ENCODE measurements at places on chromosomes 2 and 18.

DNA sequence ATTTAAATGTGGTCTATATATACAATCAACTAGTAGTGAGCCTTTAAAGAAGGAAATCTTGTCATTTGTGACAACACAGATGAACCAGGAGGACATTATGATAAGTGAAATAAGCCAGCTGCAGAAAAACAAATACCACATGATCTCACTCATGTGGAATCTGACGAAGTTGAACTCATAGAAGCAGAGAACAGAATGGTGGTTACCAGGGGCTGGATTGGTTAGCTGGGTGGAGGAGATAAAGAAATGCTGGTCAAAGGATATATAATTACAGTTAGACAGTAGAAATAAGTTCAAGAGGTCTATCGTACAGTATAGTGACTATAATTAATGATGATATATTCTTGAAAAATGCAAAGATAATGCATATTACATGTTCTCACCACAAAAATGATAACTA, 267.9 kb downstream of the FBXO15 start:
- no peak for DNase-seq

DNA sequence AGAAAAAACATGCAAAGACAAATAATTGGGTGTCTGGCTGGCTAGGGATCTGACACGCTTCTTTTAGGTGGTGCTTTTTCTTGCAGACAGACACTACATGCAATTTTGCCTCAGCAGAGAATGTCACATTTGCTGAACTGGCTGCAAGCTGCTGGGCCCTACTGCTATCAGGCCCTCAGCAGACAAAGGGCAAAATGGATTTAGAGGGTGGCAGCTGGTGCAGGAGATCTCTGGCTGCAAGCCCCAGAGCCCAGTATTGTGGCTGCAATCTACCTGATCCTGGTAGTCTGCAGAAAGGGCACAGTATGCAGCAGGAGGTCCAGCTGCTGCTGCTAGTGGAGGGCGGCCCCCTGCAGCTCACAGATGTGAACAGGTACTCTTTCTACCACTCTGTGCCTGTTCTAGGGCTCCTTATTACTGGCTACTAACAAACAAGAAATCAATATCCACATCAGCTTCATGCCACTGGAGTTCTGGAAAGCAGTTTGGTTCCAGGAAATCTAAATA, 796.7 kb upstream of the CELF4 start:
- no peak for DNase-seq

GRCh38 chr18:56235071-56235470, 403.3 kb downstream of the TXNL1 start:
- DNase-seq = no peak

DNA sequence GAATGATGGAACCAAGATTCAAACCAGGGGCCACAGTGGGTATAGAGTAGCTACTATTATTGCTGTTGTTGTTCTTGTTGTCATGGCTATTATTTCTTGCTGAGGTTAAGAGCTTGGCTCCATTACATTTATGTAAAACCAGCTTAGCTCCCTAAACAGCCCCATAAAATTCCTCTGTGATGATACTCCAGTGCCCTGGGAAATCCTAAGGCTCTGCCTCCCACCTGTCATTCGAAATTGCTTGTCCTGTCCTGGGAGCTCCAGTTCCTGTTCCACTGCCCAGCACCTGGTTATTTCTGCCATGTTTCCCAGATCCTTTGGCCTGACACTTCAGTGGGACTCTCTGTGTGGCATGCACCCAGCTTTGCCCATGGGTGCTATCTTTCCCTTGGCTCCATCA, 27.8 kb upstream of the NCOA1 start:
- DNase-seq = no peak

- no peak for DNase-seq
Observed at GRCh38 chr2:55826246-55826645, 97.3 kb downstream of the EFEMP1 start.

DNA sequence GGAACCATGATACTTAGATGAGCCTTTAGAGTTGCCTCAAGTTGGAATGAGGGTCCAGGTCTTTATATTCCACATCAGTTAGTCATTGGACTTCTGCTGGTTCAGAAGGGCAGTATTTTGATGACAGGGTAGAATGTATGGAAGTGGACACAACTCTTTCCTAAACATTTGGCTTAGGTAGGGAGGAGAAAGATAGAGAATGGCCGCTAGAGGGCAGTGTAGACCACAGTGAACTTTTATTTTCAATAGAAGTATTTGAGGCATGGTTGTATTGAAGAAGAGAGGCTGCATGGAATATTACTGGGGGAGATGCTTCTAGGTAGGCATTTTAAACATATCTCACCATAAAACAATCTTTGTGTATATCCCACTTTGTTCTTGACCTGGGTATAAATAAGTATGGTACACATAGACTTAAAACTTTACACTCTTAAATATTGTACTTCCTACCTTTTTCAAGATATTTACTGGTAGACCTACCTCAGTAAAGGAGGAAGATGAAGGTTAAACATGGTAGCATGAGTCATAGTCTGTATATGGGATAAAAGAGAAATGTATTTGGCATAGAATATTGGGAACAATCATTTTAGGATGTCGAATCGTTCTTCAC, 497.6 kb upstream of the FAM98A start:
- peak; percentile 29 for DNase-seq

DNA sequence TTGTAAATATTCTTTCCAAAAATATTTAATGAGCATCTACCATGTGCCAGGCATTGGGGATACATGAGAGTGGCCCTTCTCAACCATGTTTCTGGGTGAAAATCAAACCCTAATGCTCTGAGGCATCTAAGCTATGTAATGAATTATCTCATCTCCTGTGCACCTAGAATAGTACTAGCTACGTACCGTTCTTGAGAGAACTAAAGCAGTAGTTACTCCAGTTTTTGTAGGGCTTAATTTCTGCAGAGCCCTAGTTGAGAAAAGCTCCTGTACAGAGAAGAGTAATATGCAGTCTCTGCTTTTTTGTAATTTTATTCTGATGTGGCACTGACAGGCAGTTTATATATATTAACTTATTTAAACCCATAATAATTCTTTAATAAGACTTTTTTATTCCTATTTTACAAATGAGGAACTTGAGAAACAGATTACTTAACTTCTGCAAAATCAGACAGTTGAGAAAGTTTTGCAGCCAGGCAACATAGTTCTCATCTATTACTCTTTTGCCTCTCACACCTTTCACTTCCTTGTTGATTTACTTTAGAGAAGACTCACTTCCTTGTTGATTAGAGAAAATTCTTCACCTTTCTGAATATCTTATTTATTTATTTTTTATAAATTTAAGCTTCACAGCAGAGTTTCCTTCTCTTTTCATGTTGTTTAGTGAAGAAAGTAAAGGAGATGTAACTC, 3.1 kb downstream of the SPOPL start:
- DNase-seq = no peak

DNA sequence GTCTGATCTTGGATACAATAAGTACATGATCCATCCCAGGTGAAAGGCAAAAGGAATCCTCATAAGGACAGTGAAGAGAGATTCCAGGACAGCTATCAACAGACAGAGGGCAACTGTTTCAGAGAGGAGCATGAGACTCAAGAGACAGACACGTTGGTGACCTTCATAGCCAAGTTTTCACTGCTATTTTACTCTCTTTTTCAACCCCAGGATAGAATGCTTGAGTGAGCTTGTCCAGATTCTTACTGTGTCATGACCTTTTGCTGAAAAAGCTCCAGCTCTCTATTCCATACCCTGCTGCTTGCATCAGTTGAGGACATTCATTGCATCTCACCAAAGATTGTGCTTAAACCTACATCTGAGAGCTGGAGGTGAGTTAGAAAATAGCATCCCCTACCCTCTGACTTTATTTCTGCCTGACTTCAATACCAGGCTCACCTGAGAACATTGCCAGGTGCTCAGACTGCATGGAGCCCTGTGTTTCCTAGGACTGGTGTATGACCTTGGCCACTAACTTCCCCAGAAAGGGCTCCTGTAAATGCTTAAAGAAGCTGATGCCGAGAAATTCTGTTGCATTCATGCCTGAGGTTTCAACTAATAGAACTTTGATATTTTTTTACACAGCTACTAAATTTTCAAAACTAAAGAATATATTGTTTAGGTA, 70.4 kb upstream of the TMEM17 start:
- no peak for DNase-seq

DNA sequence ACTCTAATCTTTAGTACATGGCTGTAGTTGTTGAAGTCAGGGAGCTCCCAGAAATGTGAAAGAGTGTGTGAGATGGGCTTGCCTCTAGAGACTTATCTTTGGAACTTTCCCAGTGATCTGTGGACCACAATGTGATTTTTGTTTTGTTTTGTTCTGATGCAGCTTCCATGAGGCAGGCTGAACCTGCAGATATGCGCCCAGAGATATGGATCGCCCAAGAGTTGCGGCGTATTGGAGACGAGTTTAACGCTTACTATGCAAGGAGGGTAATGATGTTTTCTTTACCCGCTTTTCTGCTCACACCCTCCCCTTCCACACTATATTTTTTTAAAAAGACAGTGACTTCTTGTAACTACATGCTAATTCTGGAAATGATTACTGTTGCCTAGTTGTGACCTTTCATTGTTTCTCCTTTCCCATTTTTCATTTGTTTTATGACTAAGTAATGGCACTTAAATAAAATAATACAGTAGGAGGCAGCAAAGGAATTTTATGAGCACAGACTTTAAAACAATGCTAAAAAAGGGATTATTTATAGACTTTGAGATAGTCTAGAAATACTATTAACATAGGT, 29.3 kb downstream of the BCL2L11 start:
- no peak for DNase-seq

- no peak for DNase-seq
Observed at GRCh38 chr2:10375570-10376281, 72.4 kb downstream of the ODC1 start.

- DNase-seq = no peak
Observed at GRCh38 chr2:33062665-33063250, 116.0 kb downstream of the LTBP1 start.

DNA sequence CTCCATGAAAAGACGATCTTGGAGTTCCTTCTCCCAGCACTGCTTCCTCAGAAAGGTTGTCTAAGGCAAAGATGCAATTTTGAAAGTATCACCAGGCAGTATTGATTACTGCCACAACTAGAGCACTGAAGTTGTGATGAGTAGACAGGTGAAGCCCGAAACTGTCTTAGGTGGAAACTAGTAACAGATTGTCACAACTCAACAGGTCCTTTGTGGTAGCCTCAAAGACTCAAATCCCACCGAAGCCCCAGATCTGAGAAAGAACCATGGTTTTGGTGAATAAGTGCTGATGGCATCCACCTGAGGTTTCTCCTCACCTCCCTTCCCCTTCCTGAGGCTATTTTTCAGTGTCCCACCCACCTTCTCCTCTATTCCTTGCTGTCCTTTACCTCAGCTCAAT, 248.0 kb downstream of the DSEL start:
- DNase-seq = no peak

GRCh38 chr2:174383796-174384195, 11.7 kb upstream of the SCRN3 start:
- no peak for DNase-seq

DNA sequence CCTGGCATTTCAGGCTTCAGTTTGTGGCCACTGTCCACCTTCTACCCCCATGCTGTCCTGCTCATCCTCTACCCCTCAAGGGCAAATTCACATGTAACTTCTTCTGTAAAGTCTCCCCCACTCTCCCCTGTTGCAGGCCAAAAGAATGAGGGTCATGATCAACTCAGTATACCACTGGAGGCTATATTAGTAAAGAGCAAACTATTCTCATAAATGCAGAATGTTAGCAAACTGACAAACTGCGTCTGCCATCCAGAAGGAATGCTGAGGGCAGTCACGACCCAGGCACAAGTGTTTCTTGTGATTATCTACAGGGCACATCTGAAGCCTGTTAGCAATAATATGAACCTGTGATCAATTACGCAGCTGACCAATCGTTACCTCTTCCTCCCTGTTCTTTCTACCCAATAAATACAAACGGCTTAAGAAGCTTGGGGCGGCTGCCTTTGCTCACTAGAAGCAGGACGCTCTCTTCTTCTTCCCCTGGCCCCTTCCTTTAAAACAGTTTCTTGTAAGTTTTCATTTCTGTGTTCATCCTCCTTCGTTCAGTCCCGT, 58.3 kb downstream of the SEPTIN10 start:
- DNase-seq = no peak

DNA sequence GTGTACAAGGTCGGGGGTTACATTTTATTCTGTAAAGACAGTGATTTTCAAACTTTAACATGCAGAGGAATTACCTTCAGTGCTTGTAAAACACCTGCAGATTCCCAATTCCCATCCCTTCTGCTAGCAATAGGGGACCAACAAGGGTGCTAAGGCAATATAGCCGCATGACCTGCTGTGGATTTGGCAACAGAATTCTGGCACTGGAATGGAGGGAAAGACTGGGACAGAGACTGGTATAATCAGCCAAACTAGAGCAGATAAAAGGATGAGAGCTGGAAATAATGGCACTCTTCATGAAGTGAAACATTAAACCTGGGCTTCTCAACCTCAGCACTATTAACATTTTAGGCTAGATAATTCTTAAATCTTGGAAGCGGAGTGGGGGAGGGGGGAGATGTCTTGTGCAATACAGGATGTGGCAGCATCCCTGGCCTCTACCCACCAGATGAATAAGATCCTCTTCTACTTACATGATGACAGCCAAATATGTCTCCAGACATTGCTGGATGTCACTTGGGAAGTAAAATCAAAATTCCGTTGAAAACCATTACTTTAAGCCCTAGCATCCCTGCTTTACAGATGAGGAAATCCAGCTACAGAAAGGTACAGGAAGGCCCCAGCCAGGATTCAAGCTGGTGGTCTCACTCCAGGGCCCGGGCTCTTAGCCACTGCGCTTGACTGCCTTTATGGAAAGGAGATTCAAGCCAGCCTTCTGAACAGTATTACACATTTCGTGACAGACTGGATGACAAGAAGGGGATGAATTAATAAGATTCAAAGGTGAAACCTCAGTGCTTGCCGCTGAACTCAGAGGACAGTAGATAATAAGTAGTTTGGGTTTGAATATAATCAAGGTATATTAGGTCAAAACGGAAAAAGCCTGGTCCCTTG, 1.7 kb downstream of the EVA1A start:
- DNase-seq = no peak

DNA sequence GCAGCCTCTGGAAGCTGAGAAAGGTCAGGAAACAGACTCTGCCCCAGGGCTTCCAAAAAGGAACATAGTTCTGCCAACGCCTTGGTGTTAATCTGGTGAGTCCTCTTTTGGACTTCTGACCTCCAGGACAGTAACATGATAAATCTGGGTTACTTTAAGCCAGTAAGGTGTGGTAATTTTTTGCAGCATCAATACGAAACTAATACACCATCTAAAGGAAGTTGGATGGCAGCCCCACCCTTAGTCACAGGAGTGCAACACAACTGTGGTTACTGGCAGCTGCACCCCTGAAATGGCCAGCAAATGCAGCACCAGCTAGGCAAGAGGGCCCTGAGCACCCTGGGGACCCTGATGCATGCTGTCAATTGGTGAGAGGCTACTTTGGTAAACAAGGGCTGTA, 25.8 kb downstream of the CREG2 start:
- DNase-seq = peak; percentile 27

- no peak for DNase-seq
Observed at GRCh38 chr2:1705557-1706076, 38.7 kb downstream of the PXDN start.

Data from activated T-cell treated with anti-CD3 and anti-CD28 coated beads, Interleukin-2, amount 50 U/mL, for 48 hours (primary cell).